ENCODE measurements at places on chromosomes 4 and X.

GRCh38 chr4:3605491-3605890, 73.3 kb upstream of the LRPAP1 start:
- no peak for DNase-seq

- DNase-seq = no peak
Observed at GRCh38 chrX:153564047-153564606, 34.8 kb downstream of the CCNQ start.

DNA sequence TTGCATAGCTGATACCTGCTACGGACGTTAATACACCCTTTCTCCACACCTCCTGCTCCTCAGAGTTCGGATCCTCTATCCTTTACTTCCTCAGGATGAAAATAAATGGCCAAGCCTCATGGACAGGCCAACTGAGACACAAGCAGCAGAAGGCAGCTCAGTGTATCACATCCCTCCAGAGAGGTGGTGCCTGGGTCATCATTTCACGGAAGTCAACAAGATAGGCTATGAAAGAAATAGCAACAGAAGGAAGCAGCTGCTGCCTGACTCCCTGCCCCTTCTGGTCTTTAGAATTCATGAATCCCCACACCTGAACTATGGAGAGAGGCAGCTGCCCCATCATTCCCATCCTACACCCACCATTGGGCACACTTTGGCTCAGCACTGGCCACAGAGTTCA, 267.1 kb upstream of the ETNPPL start:
- no peak for DNase-seq

DNA sequence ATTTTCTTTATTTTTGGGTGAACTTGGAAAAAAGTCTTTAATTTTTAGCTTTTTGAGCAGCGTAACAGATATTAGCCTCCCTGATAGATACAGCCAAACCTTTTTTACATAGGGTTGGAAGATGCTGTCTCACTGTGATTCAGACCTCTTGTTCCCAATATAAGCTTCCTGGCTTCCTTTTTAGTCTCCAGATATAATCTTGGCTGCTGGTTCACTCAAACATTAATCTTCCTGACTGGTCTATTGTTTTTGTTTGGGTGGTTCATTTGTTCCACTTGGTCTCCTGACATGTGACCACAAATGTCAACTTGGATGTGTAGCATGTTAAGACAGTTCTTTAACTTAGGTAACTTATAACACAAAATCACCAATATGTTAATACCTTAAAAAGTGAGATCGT, 23.0 kb downstream of the RPA4 start:
- no peak for DNase-seq

DNA sequence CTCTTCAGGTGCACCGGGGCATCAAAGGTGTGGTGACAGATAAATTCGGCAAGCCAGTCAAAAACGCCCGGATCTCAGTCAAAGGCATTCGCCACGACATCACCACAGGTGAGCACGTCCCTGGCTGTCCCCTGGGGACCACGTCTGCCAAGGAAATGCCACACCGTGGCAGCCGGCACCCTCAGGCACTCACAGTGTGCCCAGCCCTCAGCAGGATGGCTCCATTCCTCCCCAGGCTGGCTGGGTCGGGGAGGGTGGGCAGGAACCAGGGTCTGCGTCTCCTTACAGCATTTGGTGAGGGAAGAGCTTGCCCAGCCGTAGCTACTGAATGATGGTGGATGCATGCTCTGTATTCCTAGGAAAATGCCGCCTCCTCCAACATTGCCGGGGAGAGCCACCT, 25.9 kb downstream of the CPZ start:
- DNase-seq = no peak

DNA sequence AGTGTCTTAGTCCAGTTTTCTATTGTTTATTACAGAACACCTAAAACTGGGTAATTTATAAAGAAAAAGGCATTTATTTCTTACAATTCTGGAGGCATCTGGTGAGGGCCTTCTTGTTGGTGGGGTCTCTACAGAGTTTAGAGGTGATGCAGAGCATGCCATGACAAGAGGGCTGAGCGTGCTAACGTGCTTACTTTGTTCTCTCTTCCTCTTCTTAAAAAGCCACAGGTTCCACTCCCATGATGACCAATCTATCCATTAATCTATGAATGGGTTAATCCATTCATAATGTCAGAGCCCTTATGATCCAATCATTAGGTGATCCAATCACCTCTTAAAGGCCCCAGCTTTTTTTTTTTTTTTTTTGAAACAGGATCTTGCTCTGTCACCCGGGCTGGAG, 291.5 kb upstream of the GALNTL6 start:
- DNase-seq = no peak

DNA sequence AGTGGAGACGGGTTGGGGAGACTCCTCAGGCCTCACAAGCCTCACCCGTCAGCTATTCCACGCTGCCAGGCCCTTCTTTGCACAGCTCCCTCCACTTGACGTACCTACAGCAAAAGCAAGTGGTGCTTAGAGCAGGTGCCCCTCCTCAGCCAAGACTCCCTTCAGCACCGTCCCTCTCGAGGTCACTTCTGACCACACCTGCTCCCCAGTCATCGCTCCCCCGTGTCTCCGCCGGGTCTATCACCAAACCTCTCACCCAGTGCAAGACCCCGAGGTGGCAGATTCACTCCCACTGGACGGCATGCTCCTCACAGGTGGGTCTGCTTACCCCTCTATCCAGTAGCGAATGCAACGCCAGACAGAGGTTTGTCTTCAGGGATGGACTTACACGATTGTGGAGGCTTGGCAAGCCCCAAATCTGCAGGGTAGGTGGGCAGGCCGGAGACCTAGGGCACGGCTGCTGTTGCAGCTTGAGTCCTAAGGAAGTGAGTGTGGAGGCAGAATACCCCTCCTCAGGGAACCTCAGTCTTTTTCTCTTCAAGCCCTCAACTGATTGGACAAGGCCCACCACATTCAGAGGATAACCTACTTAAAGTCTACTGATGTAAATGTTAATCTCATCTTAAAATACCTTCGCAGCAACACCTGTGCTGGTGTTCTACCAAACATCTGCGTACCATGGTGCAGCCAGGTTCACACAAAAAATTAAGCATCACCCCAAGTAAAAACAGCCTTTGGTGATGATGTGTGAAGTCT, 14.5 kb upstream of the HELT start:
- no peak for DNase-seq

DNA sequence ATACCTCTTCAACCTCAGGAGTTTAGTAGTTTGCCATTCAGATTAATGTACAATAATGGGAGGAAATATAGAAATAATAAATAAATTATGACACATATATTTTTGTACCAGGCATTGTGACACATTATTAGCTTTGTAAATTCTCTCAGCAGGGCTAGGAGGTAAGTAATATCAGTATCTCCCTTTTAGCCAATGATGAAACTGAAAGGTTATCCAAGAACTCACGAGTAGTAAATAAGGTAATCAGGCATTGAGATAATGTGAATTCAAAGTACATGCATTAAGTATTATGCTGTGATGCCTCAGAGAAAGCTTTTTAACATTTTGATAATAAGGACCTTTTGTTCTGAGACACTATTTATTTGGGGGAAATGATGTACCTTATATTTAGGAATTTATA, 5.3 kb upstream of the ARAP2 start:
- no peak for DNase-seq

GRCh38 chrX:126825566-126826193, 6.2 kb downstream of the PRR32 start:
- DNase-seq = no peak

- no peak for DNase-seq
Observed at GRCh38 chr4:153890761-153891160, 101.9 kb upstream of the SFRP2 start.

GRCh38 chrX:20481632-20482031, 214.9 kb upstream of the RPS6KA3 start:
- DNase-seq = no peak

- no peak for DNase-seq
Observed at GRCh38 chr4:85637778-85638177, 162.8 kb downstream of the ARHGAP24 start.

Measured in CD4-positive, alpha-beta T cell treated with Interleukin-17A for 1 hour (primary cell).